NCI-H2171 (cell line): ENCODE measurements at places on chromosomes 7 and 10.

GRCh38 chr7:9083837-9084236 is 650.4 kb downstream of the NXPH1 start:
- DNase-seq: no peak

- no peak for DNase-seq
These were observed 80.5 kb downstream of the TNS3 start for GRCh38 chr7:47501406-47501805.

- DNase-seq: no peak
These were observed 4.4 kb downstream of the ETV1 start for GRCh38 chr7:13984831-13985685.

- DNase-seq: no peak
These were observed 10.7 kb downstream of the AMZ1 start for GRCh38 chr7:2698581-2699288.

DNA sequence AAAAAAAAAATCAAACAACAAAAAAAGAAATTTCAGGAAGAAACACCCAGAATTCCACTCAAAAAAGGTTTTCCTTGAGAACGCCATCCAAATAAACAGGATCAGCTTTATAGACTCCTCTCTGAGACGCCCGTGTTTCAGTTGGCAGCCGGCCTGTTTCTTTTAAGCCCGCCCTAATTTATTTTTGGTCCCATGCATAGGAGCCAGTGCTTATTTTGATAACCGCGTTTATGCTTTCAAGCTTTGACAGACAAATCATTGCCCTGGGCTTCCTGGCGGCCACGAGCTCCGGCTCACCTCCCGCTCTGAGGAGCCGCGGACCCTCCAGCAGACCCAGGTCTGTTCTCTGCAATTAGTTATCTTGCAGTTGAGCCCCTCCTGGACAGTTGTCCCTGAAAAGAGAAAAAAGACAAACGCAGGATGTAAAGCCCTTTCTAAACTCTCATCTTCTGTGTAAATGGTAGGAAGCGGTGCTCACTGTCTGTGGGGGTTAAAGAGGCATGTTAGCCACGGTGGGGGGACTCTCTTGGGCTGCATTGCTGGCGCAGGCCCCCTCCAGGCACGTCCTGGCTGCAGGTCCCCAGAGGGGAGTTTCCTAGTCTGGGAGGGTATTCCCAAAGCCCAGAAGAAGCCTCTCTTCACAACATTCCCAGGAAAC is 22.2 kb upstream of the UNCX start:
- DNase-seq: peak; percentile 58

GRCh38 chr7:16697507-16698199 is 51.7 kb downstream of the BZW2 start:
- no peak for DNase-seq

DNA sequence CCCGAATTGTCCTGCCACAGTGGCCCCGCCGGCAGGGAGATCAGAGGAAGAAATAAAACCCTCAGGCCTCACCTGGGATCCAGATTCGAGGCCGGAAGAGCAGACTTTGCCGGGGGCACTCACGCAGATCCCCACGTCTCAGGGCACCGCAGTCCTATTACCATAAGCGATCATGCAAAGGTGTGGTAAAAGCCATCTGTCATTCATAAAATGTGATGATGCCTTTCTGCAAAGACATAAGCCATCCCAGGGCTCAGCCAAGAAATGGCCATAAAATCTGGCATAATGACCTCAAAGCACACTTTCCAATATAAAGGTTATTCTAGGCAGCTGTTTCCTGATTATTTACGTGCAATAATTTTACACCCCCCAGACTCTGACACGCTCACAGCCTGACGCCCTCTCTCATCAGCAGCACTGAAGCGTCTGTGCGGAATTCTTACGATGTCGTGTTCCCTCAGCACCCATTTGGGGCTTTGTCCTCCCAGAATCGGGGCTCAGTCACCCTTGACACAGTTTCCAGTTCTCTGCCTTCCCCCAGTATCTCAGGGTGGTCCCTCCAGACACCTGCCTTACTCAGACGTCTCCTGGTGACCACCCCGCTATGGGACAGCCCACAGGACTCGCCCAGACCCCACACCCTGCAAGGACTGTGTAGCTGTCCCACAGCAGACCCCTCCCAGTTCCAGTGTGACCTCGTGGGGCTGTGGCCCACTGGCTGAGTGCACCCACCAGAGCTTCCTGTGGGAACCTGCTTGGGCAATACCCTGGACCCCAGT is 74.3 kb upstream of the FAM20C start:
- DNase-seq: no peak

DNA sequence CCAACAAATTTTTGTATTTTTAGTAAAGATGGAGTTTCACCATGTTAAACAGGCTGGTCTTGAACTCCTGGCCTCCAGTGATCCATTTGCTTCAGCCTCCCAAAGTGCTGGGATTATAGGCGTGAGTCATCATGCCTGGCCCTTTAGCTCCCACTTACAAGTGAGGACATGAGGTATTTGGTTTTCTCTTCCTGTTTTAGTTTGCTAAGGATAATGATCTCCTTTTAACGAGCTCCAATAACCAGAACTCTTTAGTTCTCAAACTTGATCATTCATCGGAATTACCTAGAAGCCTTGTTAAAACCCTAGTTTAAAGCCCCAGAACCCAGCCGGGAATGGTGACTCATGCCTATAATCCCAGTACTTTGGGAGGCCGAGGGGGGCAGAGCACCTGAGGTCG is 481.4 kb downstream of the TYW1 start:
- DNase-seq: no peak

GRCh38 chr7:66039094-66039670 is 36.4 kb upstream of the ASL start:
- no peak for DNase-seq

GRCh38 chr10:112658900-112659638 is 212.1 kb downstream of the VTI1A start:
- no peak for DNase-seq

DNA sequence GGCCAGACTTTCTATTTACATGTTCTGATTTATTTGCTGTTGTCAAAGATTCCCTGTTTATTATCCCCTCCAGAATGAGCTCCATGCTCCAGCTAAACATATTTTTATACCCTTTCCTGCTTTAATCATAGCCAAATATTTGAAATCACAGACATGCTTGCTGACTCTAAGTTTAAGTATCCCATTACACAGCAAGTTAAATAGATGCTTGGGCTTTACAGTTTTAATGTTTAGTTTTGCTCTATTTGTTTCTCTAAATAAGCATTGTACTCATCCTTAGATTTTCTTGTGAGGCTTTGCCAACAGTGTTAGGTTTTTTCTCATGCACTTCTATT is 196.8 kb downstream of the TAX1BP1 start:
- no peak for DNase-seq

- DNase-seq: no peak
These were observed 493.1 kb upstream of the AKR1E2 start for GRCh38 chr10:4332764-4333458.

DNA sequence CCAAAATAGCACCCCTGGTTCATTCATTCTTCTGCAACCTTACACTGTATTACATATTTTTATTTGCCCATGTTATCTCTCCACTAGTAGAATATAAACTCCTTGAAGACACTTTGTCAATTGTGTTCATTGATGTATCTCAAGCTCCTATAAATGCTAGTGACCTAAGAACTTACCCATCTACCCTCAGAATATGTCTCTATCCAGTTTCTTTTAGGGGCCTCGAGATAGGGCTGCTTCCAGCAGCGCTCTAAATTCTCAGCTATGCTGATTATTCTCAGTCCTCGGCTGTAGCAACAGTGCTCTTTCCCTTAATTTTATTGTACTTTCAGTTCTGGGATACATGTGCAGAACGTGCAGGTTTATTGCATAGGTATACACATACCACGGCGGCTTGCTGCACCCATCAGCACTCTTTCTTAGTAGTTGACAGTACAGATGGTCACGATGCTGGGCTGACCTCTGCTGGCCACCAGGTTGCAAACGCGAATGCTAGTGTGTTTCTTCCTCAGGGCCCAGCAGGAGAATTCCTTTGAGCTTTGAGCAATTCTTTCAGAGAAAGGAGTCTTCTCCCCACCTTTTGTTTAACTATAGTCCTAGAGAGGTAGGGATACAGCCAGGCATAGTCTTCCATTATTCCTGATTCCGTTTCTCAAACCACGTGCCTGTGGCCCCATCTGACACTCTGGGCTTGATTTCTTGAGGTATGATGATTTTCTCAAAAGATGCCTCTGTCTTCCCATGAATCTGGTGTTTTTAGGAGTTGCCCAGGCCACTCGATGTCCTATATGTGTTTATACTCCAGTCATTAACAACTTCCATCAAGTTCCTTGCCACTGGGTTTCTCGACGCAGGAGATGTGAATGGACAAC is 49.1 kb upstream of the CDC14C start:
- DNase-seq: no peak

DNA sequence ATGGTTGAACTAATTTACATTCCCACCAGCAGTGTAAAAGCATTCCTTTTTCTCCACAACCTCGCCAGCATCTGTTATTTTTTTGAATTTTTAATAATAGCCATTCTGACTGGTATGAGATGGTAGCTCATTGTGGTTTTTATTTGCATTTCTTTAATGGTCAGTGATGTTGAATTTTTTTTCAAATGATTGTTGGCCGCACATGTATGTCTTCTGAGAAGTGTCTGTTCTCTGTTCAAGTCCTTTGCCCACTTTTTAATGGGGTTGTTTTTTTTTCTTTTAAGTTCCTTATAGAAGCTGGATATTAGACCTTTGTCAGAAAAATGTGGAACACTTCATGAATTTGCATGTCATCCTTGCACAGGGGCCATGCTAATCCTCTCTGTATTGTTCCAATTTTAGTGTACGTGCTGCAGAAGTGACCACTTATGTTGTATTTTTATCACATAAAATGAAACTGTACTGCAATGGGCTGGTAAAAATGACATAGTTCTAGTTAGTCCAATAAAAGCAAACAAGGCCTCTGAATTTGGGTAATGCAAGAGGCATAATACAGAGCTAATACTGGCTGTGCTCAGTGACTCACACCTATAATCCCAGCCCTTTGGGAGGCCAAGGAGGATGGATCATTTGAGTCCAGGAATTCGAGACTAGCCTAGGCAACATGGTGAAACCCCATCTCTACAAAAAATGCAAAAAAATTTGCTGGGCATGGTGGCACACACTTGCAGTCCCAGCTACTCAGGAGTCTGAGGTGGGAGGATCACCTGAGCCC is 70.3 kb downstream of the ABI1 start:
- DNase-seq: no peak

- no peak for DNase-seq
These were observed 42.1 kb upstream of the ANAPC16 start for GRCh38 chr10:72173619-72174296.

GRCh38 chr7:44761207-44762161 is 12.8 kb downstream of the ZMIZ2 start:
- no peak for DNase-seq

GRCh38 chr10:44851881-44852280 is 59.3 kb upstream of the TMEM72 start:
- no peak for DNase-seq

DNA sequence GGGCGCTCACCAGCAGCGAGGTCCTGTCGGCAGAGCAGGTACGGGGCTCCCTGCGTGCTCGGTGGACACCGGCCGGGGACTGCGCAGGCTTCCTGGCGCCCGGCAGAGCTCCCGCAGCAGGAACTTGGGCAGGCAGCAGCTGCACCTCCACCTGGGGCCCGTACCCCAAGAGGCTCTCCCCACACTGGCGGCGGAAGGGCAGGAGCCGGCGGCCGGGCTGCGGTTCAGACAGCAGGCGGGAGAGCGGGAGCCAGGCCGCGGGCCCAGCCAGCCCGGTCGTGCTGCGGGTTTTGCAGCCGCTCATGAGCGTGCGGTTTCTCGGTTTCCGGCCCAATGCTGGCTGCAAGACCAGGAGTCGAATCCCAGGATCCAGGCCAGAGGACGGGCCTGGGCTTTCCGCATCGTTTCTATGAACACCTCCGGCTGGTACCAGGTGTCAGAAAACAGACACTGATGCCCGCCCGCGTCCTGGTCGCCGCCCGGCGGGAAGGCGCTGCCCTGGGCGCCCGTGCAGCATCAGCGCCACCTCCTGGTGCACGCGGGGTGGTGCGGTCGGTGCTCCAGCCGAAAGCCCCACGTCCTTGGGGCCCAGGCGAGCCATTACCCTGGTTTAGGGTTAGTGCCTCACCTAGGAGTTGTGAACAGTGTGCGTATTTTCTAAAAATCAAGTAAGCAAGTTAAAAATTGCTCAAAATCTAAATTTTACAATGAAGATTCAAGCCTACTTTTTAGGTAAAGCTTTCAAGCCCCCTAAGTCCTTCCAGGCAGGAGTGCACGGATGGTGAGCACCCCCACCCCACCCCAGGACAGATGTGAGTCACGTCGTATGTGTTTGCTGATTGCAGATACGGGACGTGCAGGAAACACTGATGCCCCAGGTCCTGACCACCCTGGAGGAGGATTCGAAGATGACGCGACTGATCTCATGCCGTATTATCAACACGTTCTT is 47.4 kb upstream of the PRKAR1B start:
- peak; percentile 21 for DNase-seq

GRCh38 chr10:103703941-103704919 is 151.1 kb downstream of the SH3PXD2A start:
- no peak for DNase-seq

DNA sequence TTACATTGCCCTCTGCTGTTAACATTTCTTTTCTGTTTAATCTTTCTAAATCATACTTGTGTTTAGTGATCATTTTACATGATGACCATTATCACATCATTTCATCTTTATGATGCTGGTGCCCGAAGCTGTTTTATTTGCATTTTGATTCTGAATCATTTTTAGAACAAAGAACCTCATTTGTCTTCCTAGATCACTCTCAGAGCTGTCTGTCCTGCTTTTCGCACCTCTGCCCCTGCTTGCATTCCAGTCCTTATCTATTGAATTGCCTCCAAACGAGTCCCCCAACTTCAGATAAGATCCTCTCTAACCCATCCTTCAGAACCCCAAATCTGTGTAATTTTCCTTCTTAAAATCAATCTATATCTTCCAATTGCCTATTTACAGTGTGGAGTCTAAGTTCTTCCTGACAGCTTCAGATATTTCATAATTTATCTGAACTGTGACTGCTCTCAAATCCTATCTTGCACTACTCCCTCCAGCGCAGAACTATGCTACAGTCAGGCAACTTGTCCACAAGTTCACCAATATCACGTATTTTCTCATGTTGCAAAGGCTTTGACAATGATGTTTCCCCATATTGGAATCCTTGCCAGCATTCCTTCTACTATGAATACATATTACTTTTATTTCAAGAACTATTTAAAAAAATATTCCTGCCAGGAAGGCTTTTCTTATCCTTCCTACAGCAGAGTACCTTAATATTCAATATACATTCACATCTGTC is 346.5 kb upstream of the CACNA2D1 start:
- DNase-seq: no peak

GRCh38 chr10:83037653-83038052 is 1101.7 kb upstream of the GHITM start:
- DNase-seq: no peak

DNA sequence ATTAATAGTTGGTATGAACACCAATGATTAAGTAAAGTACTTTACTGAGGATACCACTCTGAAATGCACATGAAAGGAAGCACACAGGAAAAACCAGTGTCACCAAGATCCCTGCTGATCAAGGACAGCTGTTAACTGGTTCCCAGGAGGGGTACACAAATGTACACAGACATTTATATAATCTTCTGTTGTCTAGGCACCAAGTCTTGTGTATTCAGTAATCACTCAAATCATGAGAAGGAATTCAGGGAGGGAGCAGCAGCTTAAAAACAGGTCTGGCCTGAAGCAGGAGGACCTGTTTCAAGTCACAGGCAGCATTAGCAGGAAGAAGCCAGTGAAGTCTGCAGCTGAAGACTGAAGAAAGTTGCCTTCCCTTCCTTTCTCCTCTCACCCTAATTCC is 18.7 kb downstream of the MPP7 start:
- no peak for DNase-seq

GRCh38 chr7:43649755-43650274 is 66.9 kb downstream of the STK17A start:
- DNase-seq: no peak

GRCh38 chr10:5094265-5095205 is at the start of gene AKR1C3:
Gene AKR1C3 (plus strand): TSS chr10:5094414. CDS start chr10:5094445, 31 bp downstream.
- DNase-seq: no peak
